ENCODE measurements at places on chromosomes 12 and 14.

GRCh38 chr14:51704545-51704944 is 52.8 kb downstream of the FRMD6 start:
- no peak for DNase-seq
- H3K27ac ChIP-seq: no peak overlapping the region
- H3K4me1 ChIP-seq: no peaks in the 10 kb centered on the region
- H3K36me3 ChIP-seq: no peaks in the 10 kb centered on the region
- no peaks in the 10 kb centered on the region for H3K27me3 ChIP-seq
- no peak overlapping the region for H3K4me3 ChIP-seq

DNA sequence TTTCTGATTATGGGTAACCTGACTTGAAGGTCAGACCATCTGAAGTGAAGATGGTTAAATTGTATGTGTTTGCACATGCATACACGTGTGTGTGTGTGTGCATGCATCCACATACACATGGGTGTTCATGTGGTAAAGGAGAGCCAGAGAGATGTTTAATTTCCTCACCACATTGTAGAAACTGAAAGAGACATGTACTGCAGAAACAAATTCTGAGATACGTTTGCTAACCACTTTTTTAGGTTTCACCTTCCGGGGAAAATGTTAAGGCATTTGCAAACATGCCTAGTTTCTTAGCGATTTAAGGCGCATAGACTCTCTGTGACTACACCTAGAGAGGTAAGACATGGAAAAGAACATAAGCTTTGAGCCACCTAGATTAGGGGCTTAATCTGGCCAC is 362.9 kb downstream of the RAD51B start:
- H3K4me1 ChIP-seq: peaks cover 11% of the 10 kb centered on the region
- no peaks in the 10 kb centered on the region for H3K36me3 ChIP-seq
- DNase-seq: no peak
- H3K4me3 ChIP-seq: no peak overlapping the region

- H3K27me3 ChIP-seq: no peaks in the 10 kb centered on the region
- no peaks in the 10 kb centered on the region for H3K4me1 ChIP-seq
- no peak overlapping the region for H3K27ac ChIP-seq
- no peak overlapping the region for H3K4me3 ChIP-seq
- no peaks in the 10 kb centered on the region for H3K36me3 ChIP-seq
These were observed 44.8 kb downstream of the RHOJ start for GRCh38 chr14:63249092-63249491.

- H3K4me1 ChIP-seq: no peaks in the 10 kb centered on the region
- H3K36me3 ChIP-seq: peaks cover 29% of the 10 kb centered on the region
- DNase-seq: peak; percentile 30
- H3K4me3 ChIP-seq: no peak overlapping the region
- no peak overlapping the region for H3K27ac ChIP-seq
These were observed 17.4 kb downstream of the TMPO start for GRCh38 chr12:98532687-98533304.

Data from CD8-positive, alpha-beta memory T cell (primary cell).